Mesendoderm (in vitro differentiated cells): ENCODE measurements at places on chromosomes 2 and 18.

- no peak overlapping the region for H3K27ac ChIP-seq
- peak; percentile 95 for DNase-seq
- no peaks in the 10 kb centered on the region for H3K27me3 ChIP-seq
- no peaks in the 10 kb centered on the region for H3K36me3 ChIP-seq
- H3K4me3 ChIP-seq, result no peak overlapping the region
Observed at GRCh38 chr2:69149631-69150215, 136.7 kb downstream of the ANTXR1 start.

GRCh38 chr2:40332191-40332826 lies 119.6 kb downstream of the SLC8A1 start:
- no peak overlapping the region for H3K27ac ChIP-seq
- H3K4me1 ChIP-seq, result no peaks in the 10 kb centered on the region
- no peak overlapping the region for H3K4me3 ChIP-seq

DNA sequence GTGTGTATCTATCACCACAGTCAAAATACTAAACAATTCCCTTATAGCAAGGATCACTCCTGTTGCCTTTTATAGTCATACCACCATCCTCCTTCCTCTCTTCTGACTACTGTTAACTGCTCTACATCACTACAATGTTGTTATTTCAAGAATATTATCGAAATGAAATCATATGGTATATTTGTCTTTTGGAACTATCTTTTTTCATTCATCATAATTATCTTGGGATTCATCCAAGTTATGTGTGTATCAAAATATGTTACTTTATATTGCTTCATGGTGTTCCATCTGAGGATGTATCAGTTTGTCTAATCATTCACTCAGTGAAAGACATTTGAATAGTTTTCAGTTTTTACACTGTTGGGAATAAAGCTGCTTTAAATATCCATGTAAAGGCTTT lies 1423.0 kb upstream of the PIK3C3 start:
- no peaks in the 10 kb centered on the region for H3K27me3 ChIP-seq
- no peak for DNase-seq
- no peaks in the 10 kb centered on the region for H3K4me1 ChIP-seq
- H3K36me3 ChIP-seq, result no peaks in the 10 kb centered on the region
- H3K4me3 ChIP-seq, result no peak overlapping the region

- no peaks in the 10 kb centered on the region for H3K4me1 ChIP-seq
- no peak overlapping the region for H3K4me3 ChIP-seq
- H3K27ac ChIP-seq, result no peak overlapping the region
Observed at GRCh38 chr2:197280015-197280702, 30.4 kb downstream of the ANKRD44 start.

- H3K36me3 ChIP-seq, result no peaks in the 10 kb centered on the region
- DNase-seq, result peak; percentile 78
- H3K27me3 ChIP-seq, result no peaks in the 10 kb centered on the region
- no peak overlapping the region for H3K4me3 ChIP-seq
- H3K4me1 ChIP-seq, result no peaks in the 10 kb centered on the region
- H3K27ac ChIP-seq, result peak overlapping the region; percentile 82
Observed at GRCh38 chr18:49500201-49500921, 13.3 kb upstream of the C18orf32 start.

GRCh38 chr2:60051991-60052390 lies 501.5 kb downstream of the BCL11A start:
- no peaks in the 10 kb centered on the region for H3K27me3 ChIP-seq
- H3K27ac ChIP-seq, result no peak overlapping the region
- no peak for DNase-seq
- H3K4me1 ChIP-seq, result no peaks in the 10 kb centered on the region

- no peaks in the 10 kb centered on the region for H3K27me3 ChIP-seq
- H3K36me3 ChIP-seq, result peaks cover 3% of the 10 kb centered on the region
- no peak overlapping the region for H3K4me3 ChIP-seq
- no peaks in the 10 kb centered on the region for H3K4me1 ChIP-seq
Observed at GRCh38 chr2:100393362-100393761, 24.1 kb downstream of the CHST10 start.

GRCh38 chr2:129255610-129256313 lies 723.7 kb upstream of the RAB6C start:
- H3K4me1 ChIP-seq, result no peaks in the 10 kb centered on the region
- no peaks in the 10 kb centered on the region for H3K27me3 ChIP-seq
- DNase-seq, result no peak
- H3K27ac ChIP-seq, result no peak overlapping the region
- no peak overlapping the region for H3K4me3 ChIP-seq

GRCh38 chr2:176781570-176782217 lies 430.9 kb upstream of the HNRNPA3 start:
- no peak overlapping the region for H3K4me3 ChIP-seq
- H3K4me1 ChIP-seq, result no peaks in the 10 kb centered on the region
- H3K27me3 ChIP-seq, result no peaks in the 10 kb centered on the region
- no peak overlapping the region for H3K27ac ChIP-seq
- H3K36me3 ChIP-seq, result no peaks in the 10 kb centered on the region

GRCh38 chr2:85588236-85588635 lies 4.0 kb downstream of the VAMP5 start:
- no peaks in the 10 kb centered on the region for H3K27me3 ChIP-seq
- peaks cover 11% of the 10 kb centered on the region for H3K4me1 ChIP-seq
- no peaks in the 10 kb centered on the region for H3K36me3 ChIP-seq

DNA sequence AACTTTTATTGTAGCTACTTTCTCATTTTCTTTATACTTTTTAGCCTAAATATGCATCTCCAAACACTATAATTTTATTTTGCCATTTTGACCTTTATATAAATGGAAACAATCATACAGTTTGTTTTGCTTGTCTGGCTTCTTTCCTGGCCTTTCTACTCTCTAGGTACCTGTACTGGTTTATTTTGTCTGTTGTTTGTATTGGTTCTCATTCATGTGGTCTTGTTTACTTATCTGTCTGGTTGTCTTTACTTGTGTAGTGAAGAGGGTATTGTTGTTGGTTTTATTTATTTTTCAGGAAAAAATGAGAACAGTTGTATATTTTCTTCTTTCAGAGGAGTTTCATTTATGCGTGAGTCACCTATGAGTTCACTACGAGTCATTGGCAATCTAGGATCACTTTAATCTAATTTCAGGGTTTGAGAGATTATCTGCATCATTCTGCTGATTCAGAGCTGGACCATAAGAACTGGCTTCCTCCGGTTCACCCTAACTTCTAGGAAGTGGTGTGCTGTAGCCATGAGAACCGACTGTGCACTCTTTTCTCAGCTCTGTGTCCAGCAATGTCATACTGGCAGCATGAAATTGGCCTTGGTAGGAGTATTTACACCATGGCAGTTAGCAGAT lies 33.1 kb upstream of the HDAC4 start:
- H3K4me1 ChIP-seq, result no peaks in the 10 kb centered on the region
- DNase-seq, result no peak
- H3K4me3 ChIP-seq, result no peak overlapping the region

GRCh38 chr18:35110554-35111485 lies 69.6 kb downstream of the MAPRE2 start:
- no peaks in the 10 kb centered on the region for H3K36me3 ChIP-seq
- no peak for DNase-seq
- no peaks in the 10 kb centered on the region for H3K4me1 ChIP-seq
- H3K27me3 ChIP-seq, result no peaks in the 10 kb centered on the region

DNA sequence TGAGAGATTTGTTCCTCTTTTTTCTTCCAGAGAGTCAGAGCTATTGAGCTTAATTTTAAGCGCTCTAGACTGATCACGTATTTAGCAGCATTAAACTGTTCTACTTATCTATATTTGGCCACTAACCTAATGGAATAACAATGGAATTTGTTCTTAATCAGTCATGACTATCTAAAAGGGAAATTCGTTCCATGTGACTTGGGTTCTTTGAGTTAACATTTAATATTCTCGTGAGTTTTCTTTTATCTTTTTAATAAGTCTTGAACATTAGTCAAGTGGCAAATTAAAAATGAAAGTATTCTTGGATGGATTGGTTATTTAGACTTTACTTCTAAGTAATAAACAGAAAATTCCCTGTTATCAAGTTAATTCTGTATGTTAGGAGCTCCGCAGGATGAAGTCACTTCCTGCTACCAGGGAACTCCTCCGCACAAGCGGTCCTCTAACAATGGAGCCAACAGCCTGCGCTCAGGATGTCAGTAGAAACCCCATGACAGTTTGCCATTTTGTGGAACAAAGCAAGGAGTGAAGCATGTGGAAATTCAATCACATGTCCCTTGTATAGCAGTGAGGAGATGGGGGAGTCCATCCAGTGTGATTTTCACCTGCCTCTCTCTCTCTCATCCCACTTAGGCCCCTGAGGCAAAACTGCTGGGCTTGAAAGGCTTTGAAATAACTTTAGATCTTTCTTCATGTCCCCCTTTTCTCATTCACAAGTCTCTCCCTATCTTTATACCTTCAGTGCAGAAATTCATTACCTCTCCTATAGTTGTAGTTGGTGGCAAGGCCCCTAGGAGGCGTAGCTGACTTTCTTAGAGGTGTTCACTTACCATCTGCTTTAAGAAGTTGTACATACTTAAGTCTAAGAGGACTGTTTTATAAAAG lies 138.1 kb downstream of the WDR7 start:
- H3K4me3 ChIP-seq, result no peak overlapping the region
- H3K4me1 ChIP-seq, result no peaks in the 10 kb centered on the region
- H3K27ac ChIP-seq, result no peak overlapping the region

- no peaks in the 10 kb centered on the region for H3K4me1 ChIP-seq
- no peak overlapping the region for H3K27ac ChIP-seq
- no peaks in the 10 kb centered on the region for H3K36me3 ChIP-seq
- H3K4me3 ChIP-seq, result no peak overlapping the region
- DNase-seq, result no peak
Observed at GRCh38 chr2:53668624-53669026, 99.0 kb upstream of the CHAC2 start.

DNA sequence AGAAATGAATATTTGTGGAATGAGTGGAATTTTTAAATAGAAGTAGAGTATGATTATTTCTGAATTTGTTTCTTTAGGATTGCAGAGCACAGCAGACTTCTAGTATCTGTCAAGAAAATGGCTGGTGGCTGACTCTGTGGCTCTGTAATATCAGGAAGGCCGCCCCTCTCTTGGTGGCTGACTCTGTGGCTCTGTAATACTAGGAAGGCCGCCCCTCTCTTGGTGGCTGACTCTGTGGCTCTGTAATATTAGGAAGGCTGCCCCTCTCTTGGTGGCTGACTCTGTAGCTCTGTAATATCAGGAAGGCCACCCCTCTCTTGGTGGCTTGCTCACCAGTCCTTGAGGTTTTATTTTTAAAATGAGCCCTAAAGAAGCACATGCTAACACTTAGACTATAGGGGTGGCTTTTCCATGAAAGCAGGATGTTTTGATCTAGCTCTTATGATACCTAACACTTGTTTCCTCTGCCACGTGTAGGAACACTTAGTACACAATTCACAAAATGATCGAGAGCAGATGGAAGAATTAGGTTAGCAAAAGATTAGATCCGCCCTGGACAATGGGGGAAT lies 85.1 kb upstream of the TTC39C start:
- H3K4me3 ChIP-seq, result no peak overlapping the region
- no peaks in the 10 kb centered on the region for H3K36me3 ChIP-seq
- H3K27ac ChIP-seq, result no peak overlapping the region
- no peaks in the 10 kb centered on the region for H3K27me3 ChIP-seq
- no peak for DNase-seq
- H3K4me1 ChIP-seq, result no peaks in the 10 kb centered on the region

DNA sequence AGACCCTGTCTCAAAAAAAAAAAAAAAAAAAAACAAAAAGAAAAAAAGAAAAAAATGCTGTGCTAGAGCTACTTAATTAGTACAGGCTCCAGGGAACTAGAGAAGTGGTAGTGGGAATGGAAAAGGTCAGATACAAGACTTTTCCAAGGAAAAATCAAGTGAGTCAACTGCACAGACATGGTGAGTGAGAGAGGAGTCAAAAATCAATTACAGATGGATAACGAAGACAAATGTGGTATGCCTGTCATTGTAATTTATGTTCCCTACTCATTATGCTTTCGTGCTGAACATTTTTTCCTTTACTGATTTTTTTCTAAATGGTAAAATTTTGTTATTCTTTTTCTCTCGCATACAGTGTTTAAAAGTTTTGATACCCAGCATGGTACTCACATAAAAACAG lies 111.5 kb downstream of the MDH1 start:
- H3K4me1 ChIP-seq, result peaks cover 2% of the 10 kb centered on the region
- no peak overlapping the region for H3K4me3 ChIP-seq
- H3K27me3 ChIP-seq, result no peaks in the 10 kb centered on the region

DNA sequence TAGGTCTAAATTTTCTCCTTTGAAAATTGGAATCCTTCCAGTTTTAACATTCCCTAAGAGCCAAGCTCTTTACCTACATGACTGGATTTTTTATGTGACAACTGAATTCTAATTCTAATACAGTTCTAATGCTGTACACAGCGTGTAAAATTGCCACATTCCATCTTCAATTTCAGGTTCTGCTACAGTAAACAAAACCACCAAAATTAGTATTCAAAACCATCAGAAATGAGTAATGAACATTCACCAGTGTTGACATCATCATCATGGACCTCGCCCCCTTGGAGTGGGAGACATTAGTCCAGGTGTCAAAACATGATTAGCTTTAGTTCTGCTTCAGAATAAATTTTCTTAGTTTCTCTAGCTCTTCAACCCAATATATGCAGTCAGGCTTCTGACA lies 133.6 kb downstream of the MBD2 start:
- H3K4me3 ChIP-seq, result no peak overlapping the region
- DNase-seq, result no peak
- H3K27ac ChIP-seq, result no peak overlapping the region
- H3K27me3 ChIP-seq, result no peaks in the 10 kb centered on the region
